ENCODE measurements at places on chromosomes 16 and 17.
A peak's percentile ranks its signal among the peaks of the same experiment; 100 is the strongest.

GRCh38 chr17:72136692-72137091, 15.9 kb downstream of the SOX9 start:
- peak; percentile 88 for DNase-seq

- no peak for DNase-seq
Observed at GRCh38 chr16:57042157-57043111, 49.9 kb upstream of the CPNE2 start.

DNA sequence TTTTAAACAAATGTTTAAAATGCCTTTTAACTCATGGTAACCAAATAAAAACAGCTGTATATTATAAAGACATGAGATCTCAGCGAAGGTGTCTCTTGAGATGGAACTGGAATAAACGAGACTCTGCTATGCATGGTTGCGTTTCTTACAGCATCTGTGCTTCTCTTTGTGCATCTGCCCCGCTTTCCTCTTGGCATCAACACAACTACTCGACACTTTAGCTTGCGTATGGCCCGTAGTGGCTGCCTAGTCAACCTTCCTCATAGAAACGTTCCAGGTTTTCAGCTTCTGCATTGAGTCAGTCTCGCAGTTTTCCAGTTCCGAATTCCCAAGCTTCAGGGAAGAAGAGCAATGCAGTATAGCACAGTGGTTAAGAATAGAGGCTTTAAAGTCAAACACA, 214.9 kb downstream of the CEP112 start:
- DNase-seq = no peak

- peak; percentile 7 for DNase-seq
Observed at GRCh38 chr17:71980171-71980570, 140.6 kb upstream of the SOX9 start.

GRCh38 chr16:17134586-17134985, 336.2 kb downstream of the XYLT1 start:
- DNase-seq = no peak

GRCh38 chr16:67163164-67163998, 1.2 kb upstream of the HSF4 start:
- DNase-seq = no peak

GRCh38 chr17:39177256-39177655, 11.3 kb upstream of the ARL5C start:
- DNase-seq = no peak

DNA sequence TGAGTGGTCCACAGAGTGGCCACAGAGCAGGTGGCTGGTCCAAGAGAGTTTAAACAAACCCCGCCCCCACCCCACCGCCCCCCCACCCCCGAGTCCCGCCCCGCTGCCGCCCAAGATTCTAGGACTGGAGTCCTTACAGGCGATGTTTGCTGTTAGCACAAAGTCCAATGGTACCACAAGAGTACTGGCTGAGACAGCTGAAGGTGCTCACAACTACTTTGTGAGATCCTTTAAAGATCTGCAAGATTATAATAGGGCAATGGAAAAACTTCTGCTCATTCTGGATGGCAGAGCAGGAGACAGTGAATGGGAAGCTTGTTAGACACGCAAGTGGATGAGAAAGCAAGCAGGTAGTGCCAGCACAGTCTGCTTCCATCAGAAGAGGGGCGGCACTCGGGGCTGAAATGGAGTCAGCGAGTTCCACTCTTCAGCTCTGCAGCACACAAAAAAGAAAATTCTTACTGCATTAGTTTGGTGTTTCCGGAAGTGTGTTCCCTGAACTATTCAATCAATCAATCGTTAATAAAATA, 4.7 kb upstream of the TEKT3 start:
- no peak for DNase-seq

DNA sequence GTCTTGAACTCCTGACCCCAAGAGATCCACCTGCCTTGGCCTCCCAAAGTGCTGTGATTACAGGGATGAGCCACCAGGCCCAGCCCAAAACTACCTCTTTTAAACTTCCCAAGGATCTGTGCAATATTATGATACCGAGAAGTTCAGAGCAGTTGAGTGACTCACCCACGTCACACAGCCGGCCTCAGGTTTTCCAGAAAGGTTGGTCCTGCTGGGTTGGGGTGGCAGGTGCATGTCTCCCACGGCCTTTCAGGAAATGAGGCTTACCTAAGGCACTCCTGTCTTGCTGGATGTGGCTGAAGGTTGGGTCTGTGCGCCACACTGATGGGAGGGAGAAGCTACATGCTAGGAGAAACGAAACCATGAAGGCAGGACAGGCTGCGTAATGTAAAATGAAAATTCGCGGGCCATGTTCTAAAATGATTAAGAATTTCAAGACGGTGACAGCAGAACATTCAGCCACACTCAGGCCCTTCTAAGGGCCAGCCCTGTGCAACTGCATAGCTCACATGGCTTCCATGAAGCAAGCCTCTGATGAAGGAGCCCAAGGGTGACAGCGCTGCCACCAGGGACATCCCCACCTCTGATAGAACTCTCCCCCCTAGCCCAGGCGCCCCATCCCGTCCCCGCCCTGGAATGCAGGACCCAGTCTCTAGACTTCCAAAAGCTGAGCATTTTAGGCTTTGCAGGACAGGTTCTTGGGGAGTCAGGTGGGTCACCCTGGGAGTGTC, 6.6 kb upstream of the GLIS2 start:
- DNase-seq = no peak

GRCh38 chr16:86789621-86790051, 211.3 kb downstream of the FOXL1 start:
- peak; percentile 45 for DNase-seq

GRCh38 chr17:48413613-48414405, 16.2 kb downstream of the SKAP1 start:
- DNase-seq = no peak

GRCh38 chr17:45848405-45848804, 3.7 kb downstream of the SPPL2C start:
- DNase-seq = no peak

- no peak for DNase-seq
Observed at GRCh38 chr17:43619705-43620104, 42.0 kb downstream of the MEOX1 start.

- no peak for DNase-seq
Observed at GRCh38 chr16:872436-873242, 72.1 kb upstream of the GNG13 start.

DNA sequence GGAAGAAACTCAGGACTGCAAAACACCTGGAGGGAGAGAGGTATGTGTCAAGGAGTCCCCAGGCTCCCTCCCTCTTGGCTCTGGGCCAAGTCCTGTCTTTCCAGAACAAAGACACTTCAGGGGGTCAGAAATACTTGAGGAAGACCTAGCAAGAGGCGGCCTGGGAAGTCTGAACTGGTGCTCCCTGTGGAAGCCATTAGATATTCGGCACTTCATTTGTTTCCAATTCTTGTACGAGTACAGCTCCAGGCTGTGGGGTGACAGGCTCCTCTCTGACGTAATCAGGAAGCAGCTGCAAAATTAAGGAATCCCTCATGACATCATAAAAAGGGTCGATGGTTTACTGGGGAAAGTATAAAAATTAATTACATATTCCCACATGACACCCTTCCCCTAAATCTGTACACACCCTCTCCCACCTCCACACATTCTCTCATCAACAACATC, 108.7 kb downstream of the SMG6 start:
- DNase-seq = peak; percentile 29

Measured in GM23248 (cell line).